DMS79 treated with DMSO at 0.1 percent for 48 hours (cell line): ENCODE measurements at places on chromosomes 5 and 9.

DNA sequence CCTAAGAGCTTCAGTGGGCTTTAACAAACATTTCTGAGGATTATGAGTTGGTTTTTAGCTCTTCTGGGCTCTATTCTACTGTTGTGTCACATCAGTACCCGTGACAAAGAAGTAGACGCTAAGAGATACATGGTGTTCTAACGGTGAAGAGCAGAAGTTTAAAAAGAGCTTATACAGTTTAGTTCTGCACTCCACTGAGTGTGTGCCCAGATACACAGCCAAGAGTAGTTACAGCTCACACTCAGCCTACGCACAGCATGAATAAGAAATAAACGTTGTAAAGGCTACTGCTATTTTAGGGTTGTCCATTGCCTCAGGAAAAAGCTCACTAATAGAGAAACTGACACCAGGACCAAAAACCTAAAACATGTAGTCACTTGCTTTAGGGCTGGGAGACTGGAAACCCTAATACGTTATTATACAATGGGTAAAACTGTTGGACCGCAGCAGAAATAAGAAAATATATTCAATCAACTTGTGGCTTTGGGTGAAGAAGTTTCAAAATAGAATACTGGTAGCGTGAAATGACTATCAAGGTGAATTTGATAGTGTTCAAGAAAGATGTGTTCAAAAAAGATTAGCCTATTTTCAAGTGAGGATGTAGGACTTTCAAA, 34.7 kb downstream of the PSIP1 start:
- no peak for DNase-seq

DNA sequence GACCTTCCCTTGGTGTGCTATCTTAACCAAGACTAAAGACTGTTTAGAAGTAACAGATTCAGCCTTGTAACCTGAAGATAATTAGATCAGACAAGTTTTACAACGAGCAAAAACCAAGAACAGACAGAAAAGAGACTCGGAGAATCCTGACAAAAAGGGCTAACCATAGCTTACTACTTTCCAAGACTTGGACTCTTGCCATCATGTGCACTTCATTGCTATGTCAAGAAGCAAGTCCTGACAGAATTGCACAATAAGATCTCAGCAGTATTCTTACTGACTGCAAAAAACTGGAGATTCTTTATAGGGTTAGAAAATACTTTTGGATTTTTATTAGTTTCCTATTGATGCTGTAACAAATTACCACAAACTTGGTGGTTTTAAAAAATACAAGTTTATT, 1539.0 kb upstream of the NUDT12 start:
- DNase-seq = no peak

- DNase-seq = no peak
Observed at GRCh38 chr5:40682154-40683017, 2.7 kb downstream of the PTGER4 start.

GRCh38 chr9:37417252-37417803, 5.2 kb upstream of the GRHPR start:
- DNase-seq = no peak

- no peak for DNase-seq
Observed at GRCh38 chr9:18350036-18350435, 123.9 kb upstream of the ADAMTSL1 start.

GRCh38 chr9:70257991-70258691, 637 bp upstream of the SMC5 start:
- DNase-seq = peak; percentile 79

GRCh38 chr9:123544007-123544827, 188.2 kb downstream of the CRB2 start:
- DNase-seq = peak; percentile 68
